ENCODE measurements at places on chromosomes 1 and 21.

DNA sequence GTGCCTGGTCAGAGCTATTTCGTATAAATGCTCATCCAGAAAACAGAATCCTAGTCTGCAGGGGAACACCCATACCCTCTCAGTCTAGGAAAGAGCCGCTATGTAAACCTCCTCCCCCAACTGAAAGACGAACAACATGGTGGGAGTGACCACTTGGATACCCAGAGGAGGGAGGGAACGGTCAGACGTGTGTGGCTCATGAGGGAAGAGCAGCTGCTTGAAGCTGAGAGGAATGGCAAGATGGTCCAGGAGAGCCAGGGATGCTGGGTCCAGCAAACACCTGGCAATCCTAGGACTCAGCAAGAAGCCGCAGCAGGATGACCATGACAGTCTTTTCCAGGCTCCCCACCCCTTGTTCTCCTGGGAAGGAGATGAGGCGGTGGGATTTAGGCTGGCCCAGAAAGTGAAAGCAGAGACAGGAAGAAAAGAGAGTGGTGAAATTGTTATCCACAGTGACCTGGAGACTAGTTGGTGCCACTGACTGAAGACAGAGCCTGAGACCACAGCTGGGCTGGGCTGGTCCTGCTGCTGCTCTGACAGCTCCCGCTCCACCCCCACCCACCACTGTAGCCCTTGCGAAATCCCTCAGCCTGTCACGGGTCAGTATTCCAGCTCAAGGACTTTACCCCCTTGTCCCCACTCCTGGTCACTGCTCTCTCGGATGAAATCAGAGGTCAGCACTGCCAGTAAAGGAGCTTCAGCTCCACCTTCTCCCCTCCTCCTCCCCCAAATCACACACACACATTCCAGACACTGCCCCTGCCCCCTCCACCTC lies 3.6 kb downstream of the CERS2 start:
- DNase-seq, result peak; percentile 89

GRCh38 chr1:9890224-9890731 lies 19.8 kb downstream of the CTNNBIP1 start:
- DNase-seq, result peak; percentile 75

- peak; percentile 70 for DNase-seq
Measured at GRCh38 chr21:28745131-28746016, 247.3 kb downstream of the LTN1 start.

GRCh38 chr1:56081173-56081572 lies 498.2 kb downstream of the PLPP3 start:
- DNase-seq, result peak; percentile 52

DNA sequence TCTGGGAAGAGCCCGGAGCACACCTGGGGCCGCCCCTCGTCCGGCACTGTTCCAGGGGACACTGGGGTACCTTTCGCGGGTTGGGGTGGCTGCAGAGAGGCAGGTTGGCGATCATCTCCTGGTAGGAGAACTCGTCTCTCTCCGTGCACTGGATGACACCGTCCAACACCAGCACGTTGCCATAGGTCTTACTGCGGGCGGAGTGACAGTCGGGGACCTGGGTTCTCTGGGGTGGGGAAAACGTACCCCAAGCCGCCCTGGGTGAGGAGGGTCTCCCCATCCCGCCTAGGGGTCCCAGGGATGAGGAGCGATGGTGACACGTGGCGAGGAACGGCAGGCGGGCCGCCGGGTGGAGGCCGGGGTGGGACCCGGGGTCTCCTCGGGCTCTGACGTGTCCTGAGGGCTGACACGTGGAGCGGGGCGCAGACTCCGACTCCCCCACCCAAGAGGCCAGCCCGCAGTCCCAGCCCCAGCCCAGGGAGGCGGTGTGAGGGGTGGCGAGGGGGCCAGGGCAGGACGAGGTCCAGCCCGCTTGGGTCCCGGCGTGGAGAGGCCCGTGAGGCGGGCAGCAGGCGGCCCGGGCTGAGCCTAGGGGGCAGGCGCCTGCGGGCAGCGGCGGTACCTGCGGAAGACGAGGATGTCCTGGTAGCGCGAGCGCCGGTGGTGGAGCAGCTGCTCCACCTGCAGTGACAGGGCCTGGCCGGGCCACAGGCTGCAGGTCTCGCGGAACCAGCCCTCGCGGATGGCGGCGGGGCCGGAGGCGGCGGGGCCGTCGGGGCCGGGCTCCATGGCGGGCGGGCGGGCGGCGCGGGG lies 457 bp downstream of the SRM start:
- no peak for DNase-seq

DNA sequence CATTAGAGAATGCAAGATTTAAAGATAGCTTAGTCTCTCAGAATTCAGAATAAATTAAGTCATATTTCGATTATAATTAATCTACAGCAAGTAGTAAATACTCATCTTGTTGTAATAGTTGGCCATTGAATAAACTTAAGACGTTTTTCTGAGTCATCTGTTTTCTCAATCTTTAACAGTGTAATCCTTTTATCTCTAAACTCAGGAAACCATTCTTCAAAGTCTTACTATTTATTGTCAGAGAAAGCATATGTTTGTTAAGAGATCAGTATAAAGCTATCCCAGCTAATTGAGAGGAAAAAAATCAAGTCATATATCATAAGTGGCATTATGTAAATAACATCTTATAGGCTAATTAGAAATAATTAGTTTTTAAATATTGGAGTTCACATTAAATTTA lies 201.2 kb upstream of the ADAMTS5 start:
- DNase-seq, result no peak

DNA sequence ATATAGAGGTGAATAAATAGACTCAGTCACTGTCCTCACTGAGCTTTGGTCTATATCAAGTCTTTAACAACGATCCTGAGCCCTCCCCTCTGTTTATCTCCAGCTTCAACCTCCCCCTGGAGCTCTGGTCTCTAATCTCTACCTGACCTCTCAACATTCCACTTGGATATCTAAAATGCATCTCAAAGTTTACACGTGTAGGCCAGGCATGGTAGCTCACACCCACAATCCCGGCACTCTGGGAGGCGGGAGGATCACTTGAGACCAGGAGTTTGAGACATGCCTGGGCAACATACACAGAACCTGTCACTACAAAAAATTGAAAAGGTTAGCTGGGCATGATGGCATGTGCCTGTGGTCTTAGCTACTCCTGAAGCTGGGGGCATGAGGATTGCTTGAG lies 53.4 kb downstream of the GADD45A start:
- no peak for DNase-seq

- no peak for DNase-seq
Measured at GRCh38 chr1:70910013-70910412, 137.6 kb downstream of the PTGER3 start.

DNA sequence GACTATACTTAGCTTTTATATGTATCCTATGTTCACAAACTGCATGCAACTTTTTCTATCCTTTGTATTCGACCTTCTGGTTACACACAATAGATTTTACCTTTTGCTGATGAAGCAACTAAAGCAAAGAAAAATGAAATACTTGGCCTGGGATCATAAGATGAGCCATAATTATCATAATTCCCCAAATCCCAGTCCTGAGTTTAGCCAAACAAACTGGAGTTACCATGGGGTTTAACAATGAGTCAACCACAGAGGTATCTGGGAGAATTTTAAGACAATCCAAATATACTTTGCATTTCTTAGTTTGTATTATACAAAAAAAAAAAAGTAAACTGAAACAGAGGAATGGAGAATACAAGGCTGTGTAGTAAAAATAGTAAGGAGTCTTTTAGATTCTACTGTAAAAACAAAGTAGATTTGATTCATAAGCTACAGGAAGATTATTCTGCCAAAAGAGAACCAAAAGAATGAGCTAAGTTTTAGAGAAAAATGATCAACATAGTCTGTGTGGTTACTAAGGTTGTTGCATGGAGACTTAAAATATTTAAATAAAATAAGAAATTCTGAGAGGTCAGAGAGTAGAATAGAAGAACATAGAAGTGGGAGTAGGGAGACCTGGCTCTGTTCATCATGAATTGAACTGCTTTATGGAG lies 60.4 kb upstream of the GORAB start:
- DNase-seq, result no peak

GRCh38 chr1:238401144-238401543 lies 510.4 kb upstream of the ZP4 start:
- DNase-seq, result no peak

GRCh38 chr1:201250326-201251011 lies 32.8 kb upstream of the PKP1 start:
- DNase-seq, result no peak

DNA sequence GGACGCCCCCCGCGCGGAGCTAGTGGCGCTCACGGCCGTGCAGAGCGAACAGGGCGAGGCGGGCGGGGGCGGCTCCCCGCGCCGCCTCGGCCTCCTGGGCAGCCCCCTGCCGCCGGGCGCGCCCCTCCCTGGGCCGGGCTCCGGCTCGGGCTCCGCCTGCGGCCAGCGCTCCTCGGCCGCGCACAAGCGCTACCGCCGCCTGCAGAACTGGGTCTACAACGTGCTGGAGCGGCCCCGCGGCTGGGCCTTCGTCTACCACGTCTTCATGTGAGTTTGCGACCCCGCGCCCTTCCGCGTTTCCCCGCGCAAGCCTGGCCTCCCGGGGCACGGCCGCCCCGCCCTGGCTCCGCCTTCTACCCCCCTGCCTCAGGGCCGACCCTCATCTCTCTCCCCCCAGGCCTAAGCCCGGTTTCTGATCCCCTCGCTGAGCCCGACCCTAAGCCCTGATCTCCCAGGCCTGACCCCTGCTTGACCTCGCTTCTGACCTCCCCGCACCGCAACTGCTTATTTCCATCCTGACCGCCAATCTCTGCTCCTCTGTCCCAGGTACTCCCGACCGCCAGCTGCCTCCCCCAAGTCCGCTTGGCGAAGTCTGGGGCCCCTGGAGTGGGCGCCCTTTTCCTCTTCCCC lies 669 bp downstream of the KCNQ4 start:
- peak; percentile 63 for DNase-seq

GRCh38 chr1:184637664-184638240 lies 116.9 kb downstream of the EDEM3 start:
- DNase-seq, result no peak

DNA sequence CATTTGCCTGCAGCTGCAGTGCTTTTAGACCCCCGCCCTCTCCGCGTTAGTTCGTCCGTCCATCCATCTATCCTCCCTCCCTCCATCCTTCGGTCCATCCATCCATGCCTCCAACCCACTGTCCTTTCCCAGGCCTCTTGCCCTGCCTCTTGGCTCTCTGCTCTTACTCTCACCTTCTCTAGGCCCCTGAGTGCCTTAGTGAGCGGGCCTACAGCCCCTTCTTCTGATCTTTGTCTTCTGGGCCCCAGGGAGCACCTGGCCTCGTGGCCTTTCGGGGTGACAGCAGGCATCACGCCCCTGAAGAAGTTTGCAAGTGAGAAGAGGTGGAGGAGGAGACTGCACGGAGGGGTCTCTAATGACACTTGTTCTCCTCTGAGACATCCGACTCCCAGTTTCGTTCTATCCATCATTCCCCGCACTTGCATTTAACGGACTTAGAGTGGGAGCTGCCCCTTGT lies 842 bp downstream of the ATXN7L2 start:
- no peak for DNase-seq

DNA sequence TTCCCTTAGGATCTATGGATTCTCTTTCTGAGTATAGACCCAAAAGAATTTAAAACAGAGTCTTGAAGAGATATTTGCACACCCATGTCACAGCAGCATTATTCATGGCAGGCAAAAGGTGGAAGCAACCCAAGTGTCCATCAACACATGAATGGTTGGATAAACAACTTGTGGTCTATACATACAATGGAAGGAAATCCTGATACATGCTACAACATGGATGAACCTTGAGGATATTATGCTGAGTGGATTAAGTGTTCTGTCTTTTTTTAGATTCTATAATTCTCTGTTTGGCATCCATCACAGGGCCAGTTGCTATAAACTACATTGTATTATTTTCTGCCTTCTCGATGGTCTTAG lies 39.8 kb downstream of the PTPN14 start:
- no peak for DNase-seq

GRCh38 chr1:9721606-9722377 lies 70.3 kb downstream of the PIK3CD start:
- no peak for DNase-seq

- DNase-seq, result no peak
Measured at GRCh38 chr1:85379203-85380136, 85.5 kb downstream of the DDAH1 start.

- no peak for DNase-seq
Measured at GRCh38 chr1:63004868-63005267, 220.9 kb downstream of the ATG4C start.

DNA sequence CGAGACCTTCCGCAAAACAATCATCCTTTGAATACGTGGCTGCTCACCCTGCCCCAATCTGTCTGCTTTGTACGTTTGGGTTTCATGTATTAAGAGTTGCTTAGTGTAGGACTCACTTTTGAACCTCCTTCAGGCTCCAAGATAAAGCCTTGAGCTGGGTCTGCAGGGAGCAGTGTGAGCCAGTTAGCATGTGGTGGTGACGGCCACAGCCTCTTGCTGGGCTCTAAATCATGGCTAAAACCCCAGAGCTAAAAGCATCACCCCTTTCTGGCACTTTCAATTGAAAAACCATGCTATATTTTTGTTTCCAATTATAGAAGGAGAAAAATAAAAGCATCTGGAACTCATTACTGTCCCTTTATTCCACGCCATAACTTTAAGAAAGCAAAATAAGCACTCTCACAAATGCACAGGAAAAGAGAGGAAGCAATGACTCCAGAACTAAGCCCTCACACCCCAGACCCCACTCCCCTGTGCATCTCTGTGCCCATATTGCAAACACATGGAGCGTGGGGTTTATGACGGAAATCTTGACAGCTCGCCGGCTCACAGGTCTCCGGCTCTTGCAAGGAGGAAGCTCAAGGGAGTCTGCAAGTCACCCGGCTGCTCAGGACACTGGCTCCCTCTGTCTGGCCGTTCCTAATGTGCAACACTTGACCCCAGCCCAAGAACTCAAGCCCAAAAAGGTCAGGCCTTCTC lies 135.5 kb downstream of the MIS18A start:
- peak; percentile 54 for DNase-seq

DNA sequence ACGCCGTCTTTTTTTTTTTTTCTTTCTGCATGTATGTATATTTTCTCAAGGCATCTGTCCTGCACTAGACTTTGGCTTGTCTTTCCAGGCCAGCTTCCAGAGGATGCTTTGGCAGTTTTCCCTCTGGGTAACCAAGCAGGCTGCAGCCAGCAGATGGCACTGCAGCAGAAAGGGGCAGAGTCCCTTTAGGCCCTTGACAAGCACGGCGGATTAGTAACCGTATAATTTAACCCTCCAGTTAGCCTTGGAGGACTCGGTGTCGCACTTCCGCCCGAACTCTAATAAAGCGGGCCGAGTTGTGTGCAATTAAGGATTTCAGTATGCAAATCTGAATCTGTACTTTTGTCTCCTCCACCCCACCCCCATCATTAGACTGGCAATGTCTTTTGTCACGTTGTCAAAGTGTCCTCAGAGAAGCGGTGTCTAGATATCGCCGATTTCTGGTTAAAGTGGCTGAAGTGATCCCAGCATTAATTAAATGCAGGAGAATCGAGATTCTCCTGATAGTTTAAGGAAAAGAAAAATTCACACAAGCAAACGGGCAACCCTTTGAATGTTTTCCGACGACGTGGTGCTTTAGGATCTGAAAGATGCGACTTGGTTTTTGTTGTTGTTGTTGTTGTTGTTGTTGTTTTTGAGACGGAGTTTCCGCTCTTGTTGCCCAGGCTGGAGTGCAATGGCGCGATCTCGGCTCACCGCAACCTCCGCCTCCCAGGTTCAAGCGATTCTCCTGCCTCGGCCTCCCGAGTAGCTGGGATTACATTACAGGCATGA lies 1.1 kb upstream of the TMEM167B start:
- DNase-seq, result peak; percentile 68

- DNase-seq, result no peak
Measured at GRCh38 chr1:84159533-84160240, 15.6 kb downstream of the PRKACB start.

GRCh38 chr1:229434005-229434640 lies at the start of gene ACTA1:
ACTA1 (minus strand) TSS chr1:229434094; CDS start chr1:229433115, 979 bp downstream.
- no peak for DNase-seq

Measured in Right ventricle myocardium superior (tissue), 1 donor.